Stimulated activated CD8-positive, alpha-beta memory T cell treated with anti-CD3 and anti-CD28 coated beads, Interleukin-7, amount 100 ng/mL, for 1 hour (primary cell): ENCODE measurements at places on chromosomes 12 and 14.

DNA sequence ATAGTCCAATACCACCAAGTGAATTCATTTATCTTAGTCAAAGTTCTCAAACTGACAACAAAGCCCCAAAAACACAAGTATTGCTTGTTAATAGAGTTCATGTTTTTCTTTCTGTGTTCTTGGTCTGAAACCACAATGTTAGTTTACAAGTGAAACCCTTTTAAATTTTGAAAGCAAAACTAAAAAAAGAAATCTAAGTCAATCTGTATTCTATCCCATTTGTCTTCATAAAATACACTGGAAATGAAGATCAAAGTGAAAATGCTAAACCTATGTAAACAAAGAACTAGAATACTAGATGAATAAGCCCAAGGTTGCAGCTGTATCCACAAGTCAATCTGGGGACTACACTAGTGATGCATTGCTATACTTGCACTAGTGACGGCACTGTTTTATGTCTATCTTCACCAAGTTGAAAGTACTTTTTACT is 10.4 kb downstream of the MAP4K5 start:
- DNase-seq, result no peak

- no peak for DNase-seq
Measured at GRCh38 chr12:27695556-27696292, 523 bp upstream of the REP15 start.

DNA sequence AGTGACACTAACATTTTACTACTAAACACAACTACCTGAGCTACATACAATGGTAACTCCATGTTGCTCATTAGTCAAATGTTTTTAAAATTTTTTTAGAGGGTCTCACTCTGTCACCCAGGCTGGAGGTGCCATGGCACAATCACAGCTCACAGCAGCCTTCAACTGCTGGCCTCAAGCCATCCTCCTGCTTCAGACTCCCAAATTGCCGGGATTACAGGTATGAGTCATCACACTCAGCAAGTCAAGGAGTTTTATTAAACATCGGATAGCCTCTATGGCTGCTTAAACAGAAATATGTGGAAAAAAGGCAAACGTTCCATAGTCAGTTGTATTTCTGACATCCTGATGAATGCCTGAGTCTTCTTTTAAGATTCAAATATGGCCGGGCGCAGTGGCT is 11.1 kb upstream of the NPFF start:
- no peak for DNase-seq

DNA sequence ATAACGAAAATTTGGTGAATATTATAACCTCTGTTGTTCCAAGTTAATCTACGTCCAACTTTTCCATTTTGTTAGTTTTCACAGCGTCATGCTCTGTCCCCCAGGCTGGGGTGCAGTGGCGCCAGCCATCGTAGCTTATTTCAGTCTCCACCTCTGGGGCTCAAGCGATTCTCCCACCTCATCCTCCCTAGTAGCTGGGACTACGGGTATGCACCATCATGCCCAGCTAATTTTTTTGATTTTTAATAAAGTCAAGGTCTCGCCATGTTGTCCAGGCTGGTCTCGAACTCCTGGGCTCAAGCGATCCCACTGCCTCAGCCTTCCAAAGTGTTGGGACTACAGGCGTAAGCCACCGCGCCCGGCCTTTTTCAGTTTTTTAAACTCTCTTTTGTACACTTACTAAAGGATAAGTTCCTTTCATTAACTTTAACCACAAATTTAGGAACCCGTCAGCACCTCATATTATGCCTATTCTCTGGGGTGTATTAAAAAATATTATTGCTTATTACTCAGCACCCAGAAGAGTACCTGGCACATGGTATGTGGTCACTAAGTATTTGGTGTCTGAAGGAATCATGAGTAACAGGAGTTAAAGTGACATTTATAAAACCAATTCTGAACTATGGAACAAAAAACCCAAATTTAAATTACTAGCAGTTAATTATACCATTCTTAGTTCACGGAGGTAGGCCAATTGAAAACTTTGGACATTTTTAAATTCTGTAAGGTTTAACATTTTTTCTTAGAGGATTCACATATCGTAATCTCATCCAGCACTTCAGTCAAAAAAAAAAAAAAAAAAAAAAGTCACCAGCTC is 925 bp upstream of the MIPOL1 start:
- no peak for DNase-seq

DNA sequence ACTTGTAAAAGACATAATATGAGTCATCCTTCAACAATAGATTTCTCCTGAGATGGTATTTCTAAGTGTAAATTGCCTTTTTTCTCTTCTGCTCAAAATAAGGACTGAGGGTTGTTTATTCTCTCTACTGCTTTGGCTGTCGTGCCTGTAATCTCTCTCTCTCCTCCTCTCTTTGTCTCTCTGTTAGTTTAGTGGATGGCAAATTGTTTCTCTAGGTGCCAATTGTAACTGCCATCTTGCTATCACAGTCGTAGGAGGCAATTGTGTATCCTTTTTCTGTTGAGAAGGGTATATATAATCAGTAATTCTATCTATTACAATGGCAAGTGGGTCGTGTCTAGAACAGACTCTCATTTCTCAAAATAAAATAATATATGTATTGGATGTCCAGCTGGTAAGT is 545.0 kb upstream of the FBXO33 start:
- no peak for DNase-seq

DNA sequence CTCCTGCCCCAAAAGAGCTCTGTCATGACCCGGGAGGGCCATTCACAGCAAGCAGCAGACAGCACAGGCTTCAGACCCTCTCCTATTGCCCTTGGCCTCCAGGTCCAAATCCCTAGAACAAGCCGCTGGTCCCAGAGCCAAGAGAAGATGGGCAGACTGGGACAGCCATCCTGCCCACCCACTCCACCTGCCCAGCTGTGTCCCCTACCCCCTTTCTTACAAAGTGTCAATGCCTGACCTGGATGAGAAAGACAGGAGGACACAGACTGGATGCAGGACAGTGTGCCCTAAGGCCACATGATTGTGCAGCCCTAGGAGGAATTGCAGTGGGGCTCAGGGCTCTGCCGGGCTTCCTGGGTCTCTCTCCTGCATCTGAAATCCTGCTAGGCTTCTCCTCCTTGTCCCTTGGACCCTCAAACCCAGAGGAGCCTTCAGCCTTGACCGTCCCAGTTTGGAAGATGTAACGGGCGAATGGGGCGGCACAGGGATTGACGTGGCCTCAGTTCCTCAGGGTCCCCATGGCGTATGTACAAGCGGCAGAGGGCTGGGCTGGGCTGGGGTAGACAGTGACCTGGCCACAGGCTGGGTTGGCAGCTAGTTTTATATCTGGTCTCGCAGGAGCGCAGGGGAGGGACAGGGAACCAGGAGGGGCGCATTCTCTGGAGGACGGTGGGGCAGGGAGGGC is 27.1 kb upstream of the BCDIN3D start:
- no peak for DNase-seq

GRCh38 chr14:51527073-51527472 is 124.6 kb upstream of the FRMD6 start:
- no peak for DNase-seq
